Placental pericyte (primary cell): ENCODE measurements at places on chromosomes 11 and 22. TPM values are rescaled to one million over a fixed set of nuclear protein-coding genes. Genes with fewer than 3 reads are reported as not detected.

Gene OR52I2
- not detected in 2 replicates for total RNA-seq

Gene IGLL1
- not detected in 2 replicates for total RNA-seq

Gene TSGA10IP
- not detected in 2 replicates for total RNA-seq

Gene DAGLA
- total RNA-seq, result 2.9 and 4.2 TPM in 2 replicates

Gene RNF169
- total RNA-seq, result 14.9 and 28.5 TPM in 2 replicates

Gene ACR
- not detected in 2 replicates for total RNA-seq

Gene APOA4
- total RNA-seq, result not detected in 2 replicates

Gene OR10A2
- not detected in 2 replicates for total RNA-seq

Gene TRIM66
- total RNA-seq, result 7.4 and 9.7 TPM in 2 replicates

Gene HTR3B
- not detected in 2 replicates for total RNA-seq

Gene MCHR1
- total RNA-seq, result 0.29 and 1.3 TPM in 2 replicates

Gene TRIM6
- total RNA-seq, result 3.7 and 14.0 TPM in 2 replicates

Gene SCGB1A1
- total RNA-seq, result not detected in 2 replicates

Gene ANO1
- total RNA-seq, result 1.3 TPM in 1 of 2 replicates, not detected in the other

Gene MPPED1
- not detected in 2 replicates for total RNA-seq

Gene OR2AG1
- not detected in 2 replicates for total RNA-seq

Gene TBX10
- not detected in 2 replicates for total RNA-seq

Gene C22orf23
- total RNA-seq, result 0.43 and 0.66 TPM in 2 replicates

Gene PTGDR2
- under 0.01 TPM in 2 replicates for total RNA-seq

Gene BLID
- total RNA-seq, result 6.6 and 22.5 TPM in 2 replicates

Gene MAPK8IP1
- total RNA-seq, result 6.8 and 9.7 TPM in 2 replicates

Gene PEX16
- 21.2 and 36.1 TPM in 2 replicates for total RNA-seq

Gene RFPL1
- not detected in 2 replicates for total RNA-seq

Gene NCR3LG1
- total RNA-seq, result 12.7 and 17.5 TPM in 2 replicates

Gene GAB4
- not detected in 2 replicates for total RNA-seq

Gene SCUBE1
- not detected in 2 replicates for total RNA-seq

Gene KDELR3
- 111 and 136 TPM in 2 replicates for total RNA-seq

Gene OR52E8
- 1.0 TPM in 1 of 2 replicates, not detected in the other for total RNA-seq

Gene RNF215
- 21.5 and 32.8 TPM in 2 replicates for total RNA-seq

Gene C22orf39
- total RNA-seq, result 12.7 and 13.3 TPM in 2 replicates

Gene MAPK8IP2
- 0.14 and 1.5 TPM in 2 replicates for total RNA-seq

Gene DNAJB7
- not detected in 2 replicates for total RNA-seq

Gene SMC1B
- total RNA-seq, result not detected in 2 replicates

Gene PATE4
- total RNA-seq, result not detected in 2 replicates

Gene GNAZ
- 0.43 and 0.44 TPM in 2 replicates for total RNA-seq

Gene OR51B5
- total RNA-seq, result 0.57 TPM in 1 of 2 replicates, not detected in the other

Gene DMC1
- total RNA-seq, result 0.88 and 4.3 TPM in 2 replicates

Gene ZP1
- total RNA-seq, result 0.14 TPM in 1 of 2 replicates, not detected in the other

Gene POU2AF3
- total RNA-seq, result 0.14 TPM in 1 of 2 replicates, not detected in the other

Gene OR4C11
- not detected in 2 replicates for total RNA-seq

Gene CHRM1
- not detected in 2 replicates for total RNA-seq

Gene YPEL1
- total RNA-seq, result 0.14 and 0.22 TPM in 2 replicates

Gene TNNT3
- not detected in 2 replicates for total RNA-seq

Gene OR4A16
- not detected in 2 replicates for total RNA-seq

Gene MAP6
- 0.57 and 2.4 TPM in 2 replicates for total RNA-seq

Gene DDIAS
- under 0.01 and 13.3 TPM in 2 replicates for total RNA-seq

Gene C22orf31
- not detected in 2 replicates for total RNA-seq

Gene MICAL2
- 268 and 720 TPM in 2 replicates for total RNA-seq

Gene ELP4
- 7.9 and 23.8 TPM in 2 replicates for total RNA-seq

Gene AGBL2
- 0.43 and 4.4 TPM in 2 replicates for total RNA-seq
